ENCODE measurements at places on chromosomes 3 and 15. TPM values are rescaled to one million over a fixed set of nuclear protein-coding genes. Genes with fewer than 3 reads are reported as not detected.
A peak's percentile ranks its signal among the peaks of the same experiment; 100 is the strongest.

SPINK8 gene
- total RNA-seq, result not detected

PLA2G4D gene
- total RNA-seq, result not detected

DNA sequence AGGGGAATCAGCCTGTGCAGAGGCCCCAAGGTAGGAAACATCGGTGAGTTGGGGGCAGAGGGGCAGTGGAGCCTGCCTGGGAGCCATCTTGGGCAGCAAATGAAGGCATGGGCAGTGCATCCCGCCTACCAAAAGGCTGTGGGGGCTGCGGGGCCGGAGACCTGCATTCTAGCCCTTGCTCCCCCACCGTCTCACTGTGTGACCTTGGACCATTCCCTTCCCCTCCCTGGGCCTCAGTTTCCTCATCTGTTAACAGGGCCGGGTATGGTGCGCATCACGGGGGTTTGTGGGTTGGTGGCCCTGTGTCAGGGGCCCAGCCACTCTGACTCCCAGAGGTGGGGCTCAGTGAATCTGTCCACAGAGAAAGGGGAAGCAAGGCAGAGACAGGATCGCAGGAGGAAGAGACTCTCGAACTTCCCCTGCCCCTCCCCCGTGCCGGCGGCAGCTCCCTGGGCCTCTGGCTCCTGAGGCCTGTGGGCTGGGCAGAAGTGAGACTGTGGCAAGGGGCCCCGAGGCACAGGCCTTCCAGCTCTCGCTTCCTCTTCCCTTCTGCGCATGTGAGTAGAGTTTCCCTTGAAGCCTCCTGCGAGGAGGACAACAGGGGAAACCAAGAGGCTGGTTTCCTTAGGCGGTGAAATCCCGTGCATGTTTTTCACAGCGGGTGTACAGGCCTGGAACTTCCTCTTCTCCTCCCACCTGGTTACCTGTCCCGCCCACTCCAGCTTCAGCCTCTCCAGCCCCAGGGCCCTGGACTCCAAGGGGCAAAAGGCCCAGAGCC is 42.9 kb downstream of the IDH2 start:
- no peaks in the 10 kb centered on the region for H3K27me3 ChIP-seq
- H3K27ac ChIP-seq, result no peak overlapping the region
- no peaks in the 10 kb centered on the region for H3K36me3 ChIP-seq
- DNase-seq, result peak; percentile 90
- peaks cover 16% of the 10 kb centered on the region for H3K4me1 ChIP-seq
- no peak overlapping the region for H3K4me3 ChIP-seq

C2CD4A gene
- total RNA-seq, result not detected

GRCh38 chr3:118628704-118629341 is 405.8 kb downstream of the IGSF11 start:
- H3K36me3 ChIP-seq, result peaks cover 10% of the 10 kb centered on the region
- peaks cover 5% of the 10 kb centered on the region for H3K4me1 ChIP-seq
- peak; percentile 95 for DNase-seq
- H3K27me3 ChIP-seq, result no peaks in the 10 kb centered on the region
- H3K27ac ChIP-seq, result no peak overlapping the region
- H3K4me3 ChIP-seq, result no peak overlapping the region

SRGAP3 gene
- total RNA-seq, result 4.5 TPM

- no peaks in the 10 kb centered on the region for H3K36me3 ChIP-seq
- DNase-seq, result no peak
- H3K4me1 ChIP-seq, result no peaks in the 10 kb centered on the region
- peaks cover 30% of the 10 kb centered on the region for H3K27me3 ChIP-seq
These were observed 10.1 kb downstream of the VPS13C start for GRCh38 chr15:62050115-62050514.

DNA sequence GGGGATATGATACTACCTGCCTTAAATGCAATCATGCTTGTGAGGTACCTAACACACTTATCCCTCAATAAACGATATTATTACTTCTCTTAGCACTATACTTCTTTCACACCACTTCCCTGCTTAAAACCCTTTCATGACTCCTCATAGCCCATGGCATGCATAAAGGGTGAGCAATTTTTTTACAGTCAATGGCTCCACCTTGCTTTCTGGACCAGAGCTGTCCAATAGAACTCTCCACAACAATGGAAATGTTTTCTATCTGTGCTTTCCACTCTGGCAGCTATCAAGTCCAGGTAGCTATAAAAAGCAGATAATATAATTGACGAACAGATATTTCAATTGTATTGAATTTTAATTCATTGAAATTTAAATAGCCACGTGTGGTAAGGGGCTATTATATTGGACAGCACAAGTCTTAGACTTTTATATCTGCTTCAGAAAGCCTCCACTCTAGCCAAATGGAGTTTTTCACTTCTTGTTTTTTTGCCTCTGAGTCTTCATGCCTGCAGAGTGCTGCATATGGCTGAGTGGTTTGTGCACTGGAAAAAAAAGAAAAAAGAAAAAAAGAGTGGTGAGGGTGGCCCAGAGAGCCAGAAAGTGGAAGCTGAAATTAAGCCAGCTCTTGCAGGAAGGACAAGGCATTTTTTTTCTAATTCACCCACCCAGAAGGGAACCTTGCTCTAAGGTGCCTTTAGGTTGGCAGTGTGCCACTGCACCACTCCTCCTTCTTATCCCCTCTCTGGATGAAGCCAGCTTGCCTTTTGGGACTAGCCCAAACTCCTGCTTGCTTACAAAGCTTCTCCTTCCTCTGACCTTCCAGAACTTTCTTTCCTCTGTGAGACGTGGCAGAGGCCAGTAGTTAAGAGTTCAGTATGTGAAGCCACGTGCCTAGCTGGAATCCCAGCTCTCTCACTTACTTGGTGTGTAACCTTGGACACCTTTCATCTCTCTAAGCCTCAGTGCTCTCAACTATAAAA is 239.0 kb upstream of the LRTM1 start:
- no peak overlapping the region for H3K27ac ChIP-seq
- no peak overlapping the region for H3K4me3 ChIP-seq
- no peaks in the 10 kb centered on the region for H3K36me3 ChIP-seq
- no peaks in the 10 kb centered on the region for H3K27me3 ChIP-seq

DNA sequence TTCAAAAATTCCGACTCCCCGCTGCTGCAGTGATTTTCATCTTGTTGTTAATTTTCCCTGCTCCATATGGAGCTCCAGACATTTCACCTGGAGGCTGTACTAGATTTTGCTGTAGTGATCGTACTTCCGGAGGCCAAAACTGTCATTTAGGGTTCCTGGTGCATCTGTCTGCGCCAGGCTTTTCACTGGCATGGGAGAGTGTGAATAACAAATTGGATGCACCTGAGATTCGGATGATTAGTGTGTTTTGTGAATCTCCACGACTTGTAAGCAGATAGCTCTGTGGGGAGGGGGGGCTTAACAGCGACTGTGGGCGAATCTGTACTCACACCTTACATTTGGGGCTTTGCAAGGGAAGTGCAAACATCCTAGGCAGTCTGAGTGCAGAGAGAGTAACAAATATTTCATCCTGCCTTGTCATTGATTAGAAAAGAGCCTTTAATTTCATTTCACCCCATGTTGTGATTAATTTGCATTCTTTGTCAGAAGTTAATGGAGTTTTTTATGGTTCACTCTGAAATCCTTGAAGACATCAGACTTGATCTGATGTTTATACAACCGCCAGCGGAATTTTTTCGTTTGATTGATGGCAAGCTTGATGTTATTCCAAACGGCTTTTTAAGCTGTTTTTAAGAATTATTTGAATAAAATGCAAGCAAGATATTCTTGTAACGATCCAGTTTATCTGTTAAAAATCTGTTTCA is 92.5 kb upstream of the SKOR1 start:
- no peak overlapping the region for H3K27ac ChIP-seq
- DNase-seq, result no peak
- H3K27me3 ChIP-seq, result peaks cover 16% of the 10 kb centered on the region
- H3K4me1 ChIP-seq, result no peaks in the 10 kb centered on the region

DNA sequence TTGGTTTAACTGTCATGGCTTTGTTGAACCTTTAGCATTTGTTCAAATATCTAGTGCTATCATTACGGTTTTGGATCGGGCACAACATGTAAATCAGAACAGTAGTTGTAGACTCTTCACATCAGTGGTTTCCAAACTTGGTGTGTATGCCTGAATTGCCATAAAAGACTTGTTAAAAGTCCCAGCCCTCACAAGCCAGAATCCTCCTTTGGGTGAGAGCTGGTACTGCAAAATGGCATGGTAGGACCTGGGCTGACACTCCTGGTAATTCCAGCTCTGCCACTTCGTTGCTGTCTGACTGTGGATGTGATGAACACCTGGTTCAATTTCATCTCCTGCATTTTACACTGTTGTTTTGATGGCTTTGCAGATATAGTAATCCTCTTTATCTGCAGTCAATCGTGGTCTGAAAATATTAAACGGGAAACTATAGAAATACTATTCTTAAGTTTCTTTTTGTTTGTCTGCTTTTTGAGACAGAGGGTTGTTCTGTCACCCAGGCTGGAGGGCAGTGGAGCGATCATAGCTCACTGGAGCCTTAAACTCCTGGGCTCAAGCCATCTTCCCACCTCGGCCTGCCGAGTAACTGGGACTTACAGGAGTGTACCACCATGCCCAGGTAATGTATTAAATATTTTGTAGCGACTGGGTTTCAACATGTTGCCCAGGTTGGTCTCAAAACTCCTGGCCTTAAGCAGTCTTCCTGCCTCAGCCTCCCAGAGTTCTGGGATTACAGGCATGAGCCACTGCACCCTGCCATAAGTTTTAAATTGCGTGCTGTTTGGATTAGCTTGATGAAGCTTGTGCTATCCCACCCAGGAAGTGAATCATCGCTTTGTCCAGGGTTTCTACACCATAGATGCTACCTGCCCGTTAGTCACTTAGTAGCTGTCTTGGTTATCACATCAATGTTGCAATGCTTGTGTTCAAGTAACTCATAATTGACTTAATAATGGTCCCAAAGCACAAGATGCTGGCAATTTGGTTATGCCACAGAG is 61.6 kb downstream of the RAB7A start:
- no peak overlapping the region for H3K4me3 ChIP-seq
- H3K36me3 ChIP-seq, result no peaks in the 10 kb centered on the region
- H3K4me1 ChIP-seq, result no peaks in the 10 kb centered on the region
- H3K27me3 ChIP-seq, result no peaks in the 10 kb centered on the region
- no peak overlapping the region for H3K27ac ChIP-seq

DNA sequence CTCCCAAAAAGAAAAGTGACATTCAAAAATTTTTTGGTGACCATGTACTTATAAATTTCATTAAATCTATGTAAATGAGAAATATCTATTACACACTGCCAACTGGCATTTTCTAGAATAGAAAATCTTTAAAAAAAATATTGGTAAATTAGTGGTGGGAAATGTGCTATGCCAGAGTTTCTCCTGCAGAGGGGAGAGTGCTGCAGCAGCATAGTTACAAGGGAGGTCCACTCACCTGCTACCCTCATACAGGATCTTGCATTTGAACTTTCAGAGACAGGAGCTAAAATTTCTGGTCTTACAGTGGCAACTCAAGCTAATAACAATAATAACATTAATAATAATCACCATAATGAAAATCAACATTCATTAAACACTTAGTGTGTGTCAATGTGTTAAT is 459.6 kb downstream of the NSUN3 start:
- no peak for DNase-seq
- no peak overlapping the region for H3K27ac ChIP-seq
- no peak overlapping the region for H3K4me3 ChIP-seq

DNA sequence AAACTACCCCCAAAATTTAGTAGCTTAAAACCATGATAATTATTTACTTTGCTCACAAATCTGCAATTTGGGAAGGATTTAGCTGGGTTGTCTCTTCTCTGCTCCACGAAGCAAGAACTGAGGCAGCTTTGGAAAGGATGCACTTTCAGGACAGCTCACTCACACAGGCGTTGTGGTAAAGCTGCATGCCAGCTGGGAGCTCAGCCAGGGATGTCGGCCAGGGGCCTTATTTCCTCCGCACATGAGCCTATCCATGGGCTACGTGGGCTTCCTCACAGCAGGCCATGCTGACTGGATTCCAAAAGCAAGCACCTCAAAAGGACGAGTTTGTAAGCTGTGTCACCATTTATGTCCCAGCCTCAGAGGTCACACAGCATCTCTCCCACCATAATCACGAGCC is 301.3 kb upstream of the IGF1R start:
- H3K36me3 ChIP-seq, result no peaks in the 10 kb centered on the region
- no peaks in the 10 kb centered on the region for H3K27me3 ChIP-seq
- DNase-seq, result no peak
- H3K27ac ChIP-seq, result no peak overlapping the region

DNA sequence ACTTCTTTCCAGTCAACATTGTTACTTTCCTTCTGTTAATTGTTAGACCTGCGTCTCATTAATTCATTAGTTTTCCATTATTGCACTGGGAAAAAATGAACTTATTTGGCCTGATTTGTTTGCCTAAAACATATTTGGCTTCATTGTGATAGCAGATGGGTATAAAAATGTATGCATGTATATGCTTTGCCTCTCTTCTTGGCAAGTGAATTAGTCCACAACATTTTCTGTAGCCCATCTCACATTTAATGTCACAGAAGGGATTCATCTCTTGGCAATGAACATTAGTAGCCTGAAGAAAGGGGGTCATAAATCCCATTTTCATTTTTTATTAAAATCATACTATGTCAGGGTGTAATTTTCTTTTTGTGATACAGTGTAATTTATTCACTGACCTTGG is 125.2 kb downstream of the TUSC7 start:
- H3K4me3 ChIP-seq, result no peak overlapping the region
- no peaks in the 10 kb centered on the region for H3K27me3 ChIP-seq
- H3K4me1 ChIP-seq, result no peaks in the 10 kb centered on the region
- H3K27ac ChIP-seq, result no peak overlapping the region
- DNase-seq, result no peak

DNA sequence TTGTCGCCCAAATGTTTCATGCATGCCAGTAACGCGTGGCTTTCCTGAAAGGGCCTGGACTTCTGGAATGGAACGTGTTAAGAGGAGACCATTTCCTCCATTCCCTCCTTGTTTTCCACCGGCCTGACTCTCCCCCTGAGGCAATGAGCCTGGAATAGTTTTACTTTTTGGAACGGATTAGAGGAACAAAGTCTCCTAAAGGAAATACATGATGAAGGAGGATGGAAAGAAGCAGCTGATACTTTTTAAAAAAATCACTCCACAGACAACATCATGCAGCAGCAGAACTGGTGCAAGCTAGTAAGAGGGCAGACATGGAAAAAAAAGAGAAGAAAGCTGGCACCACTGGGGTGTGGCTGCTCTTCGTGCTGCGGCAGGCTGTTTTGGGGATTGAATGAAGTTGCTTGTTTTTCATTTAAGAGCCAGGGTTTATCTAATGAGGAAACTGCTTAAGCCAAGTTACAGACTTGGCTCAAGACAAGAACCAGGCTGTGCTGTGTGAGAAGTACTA is 3.6 kb upstream of the KBTBD12 start:
- H3K36me3 ChIP-seq, result no peaks in the 10 kb centered on the region
- H3K27me3 ChIP-seq, result peaks cover 43% of the 10 kb centered on the region
- no peak for DNase-seq
- H3K27ac ChIP-seq, result no peak overlapping the region

DNA sequence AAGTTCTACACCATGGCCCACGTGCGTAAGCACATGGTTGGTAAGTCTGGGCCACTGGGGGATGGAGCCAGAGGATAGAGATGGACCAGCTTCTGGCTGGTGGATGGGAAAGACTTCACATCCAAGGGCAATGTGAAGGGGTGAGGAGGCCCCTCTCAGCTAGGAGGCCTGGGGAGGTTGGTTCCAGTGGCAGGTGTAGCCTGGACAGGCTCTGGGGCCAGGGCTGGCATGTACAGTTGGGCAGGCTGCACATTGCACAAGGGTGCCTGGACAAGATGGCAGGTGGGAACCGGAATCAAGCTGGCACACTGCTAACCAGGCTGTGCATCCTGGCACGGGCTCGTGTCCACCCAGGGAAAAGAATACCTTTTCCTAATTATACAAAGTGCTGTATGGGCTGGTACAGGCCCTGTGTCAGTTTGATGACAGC is 8.1 kb downstream of the ZBTB47 start:
- no peak overlapping the region for H3K4me3 ChIP-seq
- H3K27ac ChIP-seq, result no peak overlapping the region
- no peaks in the 10 kb centered on the region for H3K36me3 ChIP-seq
- no peaks in the 10 kb centered on the region for H3K27me3 ChIP-seq
- H3K4me1 ChIP-seq, result no peaks in the 10 kb centered on the region
- DNase-seq, result no peak

All from endodermal cell (in vitro differentiated cells).